Mesenchymal stem cell (in vitro differentiated cells and primary cell): ENCODE measurements at places on chromosomes 2 and 18.

- DNase-seq = no peak
- H3K27ac ChIP-seq = no peak overlapping the region
- no peaks in the 10 kb centered on the region for H3K4me1 ChIP-seq
Measured at GRCh38 chr2:205627085-205627484, 55.2 kb upstream of the NRP2 start.

GRCh38 chr2:158778243-158778642 is 16.9 kb upstream of the DAPL1 start:
- H3K4me1 ChIP-seq = no peaks in the 10 kb centered on the region
- H3K36me3 ChIP-seq = no peaks in the 10 kb centered on the region
- peak; percentile 10 for DNase-seq
- no peaks in the 10 kb centered on the region for H3K27me3 ChIP-seq
- no peak overlapping the region for H3K27ac ChIP-seq

DNA sequence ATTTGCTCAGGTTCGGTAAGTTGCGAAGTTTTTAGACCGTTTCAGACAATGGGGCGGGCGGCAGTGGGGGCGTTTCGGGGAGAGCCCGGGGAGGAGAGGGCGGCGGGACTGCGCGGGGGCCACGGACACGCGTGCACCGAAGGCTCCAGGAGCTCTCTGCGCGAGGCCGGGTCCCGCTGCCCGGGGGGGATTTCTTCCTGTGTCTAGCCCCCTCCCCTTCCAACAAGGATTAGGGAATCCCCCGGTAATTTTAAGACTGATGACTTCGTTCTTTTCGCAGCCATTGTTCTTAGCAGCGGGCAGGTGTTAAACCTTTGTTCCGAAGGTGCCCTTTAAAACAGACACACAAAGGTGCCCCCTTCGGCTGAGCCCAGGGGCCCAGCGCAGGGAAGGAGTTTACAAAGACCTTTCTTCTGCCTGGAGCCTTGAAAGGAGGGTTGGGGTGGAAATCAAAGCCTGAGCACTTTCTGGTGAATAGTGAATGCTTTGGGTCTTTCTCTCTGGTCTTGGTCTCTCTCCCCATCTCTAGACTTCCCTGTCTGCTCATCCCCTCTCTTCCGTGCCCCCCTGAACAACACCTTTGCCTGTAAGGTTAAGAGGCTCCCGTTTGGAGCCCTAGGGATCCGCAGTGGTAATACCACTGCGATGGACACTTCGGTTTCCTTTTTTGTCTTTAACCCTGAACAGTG is 2.1 kb downstream of the TRIB2 start:
- H3K27ac ChIP-seq = no peak overlapping the region
- no peaks in the 10 kb centered on the region for H3K36me3 ChIP-seq
- DNase-seq = peak; percentile 46
- no peaks in the 10 kb centered on the region for H3K27me3 ChIP-seq
- H3K4me1 ChIP-seq = peaks cover 11% of the 10 kb centered on the region

- H3K4me3 ChIP-seq = no peak overlapping the region
- H3K4me1 ChIP-seq = peaks cover 7% of the 10 kb centered on the region
- no peak overlapping the region for H3K27ac ChIP-seq
- no peaks in the 10 kb centered on the region for H3K27me3 ChIP-seq
- peaks cover 4% of the 10 kb centered on the region for H3K36me3 ChIP-seq
- no peak for DNase-seq
Measured at GRCh38 chr2:26058390-26058789, 24.5 kb downstream of the RAB10 start.

GRCh38 chr18:13482618-13482945 is 243.8 kb downstream of the FAM210A start:
- DNase-seq = no peak
- no peak overlapping the region for H3K4me3 ChIP-seq
- H3K27ac ChIP-seq = no peak overlapping the region
- no peaks in the 10 kb centered on the region for H3K4me1 ChIP-seq
- no peaks in the 10 kb centered on the region for H3K36me3 ChIP-seq

GRCh38 chr2:55225481-55226020 is 6.5 kb downstream of the CLHC1 start:
- H3K27me3 ChIP-seq = no peaks in the 10 kb centered on the region
- no peak overlapping the region for H3K27ac ChIP-seq
- DNase-seq = no peak
- H3K4me3 ChIP-seq = no peak overlapping the region
- H3K4me1 ChIP-seq = peaks cover 3% of the 10 kb centered on the region

- peaks cover 17% of the 10 kb centered on the region for H3K27me3 ChIP-seq
- H3K4me3 ChIP-seq = no peak overlapping the region
- H3K4me1 ChIP-seq = peaks cover 1% of the 10 kb centered on the region
- no peak overlapping the region for H3K27ac ChIP-seq
Measured at GRCh38 chr2:129763966-129764365, 215.5 kb upstream of the RAB6C start.

DNA sequence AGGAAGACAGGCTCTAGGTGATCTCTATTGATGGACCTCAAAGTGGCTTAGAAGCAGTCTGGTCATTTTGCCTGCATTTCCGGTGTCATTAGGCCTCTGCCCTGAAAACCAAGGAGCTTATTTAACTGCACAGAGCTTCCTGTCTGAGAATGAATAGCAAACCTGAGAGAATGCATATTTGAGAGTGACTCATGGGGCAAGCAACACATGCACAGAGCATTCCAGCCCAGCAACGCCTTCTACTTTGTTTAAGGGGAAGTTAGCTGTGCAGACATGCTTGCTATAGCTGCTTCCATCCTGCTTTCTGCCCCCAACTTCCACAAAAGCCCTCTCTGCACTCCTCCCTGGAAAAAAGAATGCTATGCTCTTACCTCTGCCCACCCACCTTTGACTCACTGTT is 232.8 kb downstream of the GRB14 start:
- H3K27me3 ChIP-seq = no peaks in the 10 kb centered on the region
- DNase-seq = peak; percentile 57
- H3K4me3 ChIP-seq = no peak overlapping the region

- H3K4me1 ChIP-seq = peaks cover 3% of the 10 kb centered on the region
- DNase-seq = peak; percentile 89
- H3K4me3 ChIP-seq = no peak overlapping the region
- no peak overlapping the region for H3K27ac ChIP-seq
- H3K36me3 ChIP-seq = no peaks in the 10 kb centered on the region
Measured at GRCh38 chr2:183063083-183063482, 15.5 kb upstream of the DUSP19 start.

- DNase-seq = peak; percentile 96
- no peak overlapping the region for H3K4me3 ChIP-seq
- H3K27ac ChIP-seq = no peak overlapping the region
- peaks cover 3% of the 10 kb centered on the region for H3K4me1 ChIP-seq
Measured at GRCh38 chr2:203683932-203684556, 22.4 kb upstream of the CD28 start.

DNA sequence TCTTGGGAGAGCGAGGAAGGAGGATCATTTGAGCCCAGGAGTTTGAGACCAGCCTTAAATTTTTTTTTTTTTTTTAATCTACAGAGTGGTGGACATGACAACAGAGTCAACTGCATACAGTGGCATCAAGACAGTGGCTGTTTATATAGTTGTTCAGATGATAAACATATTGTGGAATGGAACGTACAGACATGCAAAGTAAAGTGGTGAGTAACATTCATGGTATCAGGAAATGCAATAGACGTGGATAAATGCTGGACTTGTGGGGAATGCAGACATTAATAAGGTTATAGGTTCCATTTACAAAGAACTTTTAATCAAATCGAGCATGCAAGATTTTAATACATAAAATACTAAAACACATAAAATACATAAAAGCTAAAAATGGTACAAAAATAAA is 11.9 kb downstream of the WDR43 start:
- peak overlapping the region; percentile 75 for H3K27ac ChIP-seq
- peaks cover 14% of the 10 kb centered on the region for H3K36me3 ChIP-seq
- peak; percentile 81 for DNase-seq
- peaks cover 12% of the 10 kb centered on the region for H3K4me1 ChIP-seq
- no peaks in the 10 kb centered on the region for H3K27me3 ChIP-seq

- H3K36me3 ChIP-seq = peaks cover 84% of the 10 kb centered on the region
- no peaks in the 10 kb centered on the region for H3K27me3 ChIP-seq
- H3K27ac ChIP-seq = no peak overlapping the region
- no peak overlapping the region for H3K4me3 ChIP-seq
- peaks cover 9% of the 10 kb centered on the region for H3K4me1 ChIP-seq
Measured at GRCh38 chr2:215332872-215333595, 21.2 kb downstream of the ATIC start.

DNA sequence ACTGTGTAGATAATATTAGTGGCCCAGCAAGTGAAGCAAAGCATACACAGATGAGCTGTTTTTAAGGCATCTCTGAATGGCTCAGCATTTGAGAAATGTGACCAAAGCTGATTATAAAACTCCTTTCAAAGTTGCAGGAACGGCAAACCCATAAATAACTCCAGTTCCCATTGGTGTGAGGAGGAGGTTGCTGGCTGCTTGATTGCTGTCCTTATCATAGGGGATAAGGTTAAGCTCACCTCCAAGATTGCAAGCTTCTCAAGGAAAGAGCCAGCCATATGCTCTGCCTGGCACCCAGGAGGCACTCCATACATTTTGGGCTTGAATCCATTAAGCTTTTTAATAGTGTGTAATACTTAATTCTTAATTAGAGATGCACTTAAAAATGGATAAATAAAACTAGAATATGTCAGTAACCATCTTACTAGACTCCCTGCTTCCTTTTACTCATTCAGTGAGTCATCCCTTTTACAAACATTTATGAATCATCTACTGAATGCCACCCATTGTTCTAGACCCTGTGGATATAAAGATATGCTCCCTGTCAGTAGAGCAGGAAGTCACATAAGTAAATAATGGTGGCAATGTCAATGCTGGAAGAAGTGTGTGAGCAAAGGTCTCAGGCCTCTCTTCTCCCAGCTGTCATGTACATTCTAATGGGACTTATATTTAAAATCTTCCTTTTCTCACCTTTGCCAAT is 99.3 kb downstream of the SPATS2L start:
- peaks cover 19% of the 10 kb centered on the region for H3K4me1 ChIP-seq
- no peaks in the 10 kb centered on the region for H3K27me3 ChIP-seq
- H3K4me3 ChIP-seq = no peak overlapping the region
- no peaks in the 10 kb centered on the region for H3K36me3 ChIP-seq
- peak; percentile 93 for DNase-seq

DNA sequence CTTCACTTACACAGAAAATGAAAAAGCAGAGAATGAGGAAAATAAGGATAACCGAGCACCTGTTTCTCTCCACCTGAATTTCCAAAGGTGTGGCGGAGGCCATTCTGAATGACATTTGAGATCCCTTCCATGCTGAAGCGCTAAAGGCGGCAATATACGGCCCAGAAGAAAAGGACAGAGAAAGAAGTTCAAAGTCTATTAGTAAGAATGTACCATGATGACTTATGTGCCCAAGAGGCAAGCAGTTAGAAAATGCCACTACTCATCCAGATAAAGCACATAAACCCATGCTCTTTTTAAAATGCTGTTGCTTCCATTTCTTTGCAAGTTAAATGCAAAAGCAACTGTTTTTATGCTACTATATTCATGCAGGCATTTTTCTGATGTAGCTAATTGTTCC is 37.2 kb downstream of the FEZ2 start:
- H3K4me1 ChIP-seq = peaks cover 5% of the 10 kb centered on the region
- no peak overlapping the region for H3K4me3 ChIP-seq
- H3K27me3 ChIP-seq = no peaks in the 10 kb centered on the region
- DNase-seq = no peak

- peak; percentile 87 for DNase-seq
- H3K27ac ChIP-seq = peak overlapping the region; percentile 66
- H3K36me3 ChIP-seq = peaks cover 16% of the 10 kb centered on the region
Measured at GRCh38 chr2:15359716-15360531, 201.2 kb downstream of the NBAS start.

DNA sequence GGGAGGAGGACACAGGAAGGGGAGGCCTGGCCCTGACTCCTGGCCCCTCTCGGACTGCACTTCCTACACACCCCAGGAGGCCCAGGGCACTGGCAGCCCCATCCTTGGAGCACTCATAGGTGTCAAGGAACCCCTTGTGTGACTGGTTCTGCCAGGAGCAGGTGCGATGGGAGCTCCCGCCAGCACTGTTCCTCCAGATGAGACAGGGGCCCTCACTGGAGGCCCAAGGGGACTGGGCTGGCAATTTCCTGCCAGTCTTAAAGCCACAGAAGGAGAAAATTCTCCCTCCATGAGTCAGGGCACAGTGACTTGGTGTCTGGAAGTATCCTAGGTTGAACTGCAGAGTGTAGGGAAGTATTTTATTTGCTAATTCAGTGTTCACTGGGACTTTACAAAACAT is 42.8 kb upstream of the MAL start:
- H3K4me1 ChIP-seq = no peaks in the 10 kb centered on the region
- H3K27ac ChIP-seq = no peak overlapping the region
- peaks cover 39% of the 10 kb centered on the region for H3K27me3 ChIP-seq
- no peaks in the 10 kb centered on the region for H3K36me3 ChIP-seq
- DNase-seq = no peak
- no peak overlapping the region for H3K4me3 ChIP-seq

GRCh38 chr18:10264260-10264659 is 190.2 kb upstream of the APCDD1 start:
- H3K4me1 ChIP-seq = no peaks in the 10 kb centered on the region
- H3K4me3 ChIP-seq = no peak overlapping the region
- no peaks in the 10 kb centered on the region for H3K36me3 ChIP-seq
- no peak overlapping the region for H3K27ac ChIP-seq
- DNase-seq = no peak

DNA sequence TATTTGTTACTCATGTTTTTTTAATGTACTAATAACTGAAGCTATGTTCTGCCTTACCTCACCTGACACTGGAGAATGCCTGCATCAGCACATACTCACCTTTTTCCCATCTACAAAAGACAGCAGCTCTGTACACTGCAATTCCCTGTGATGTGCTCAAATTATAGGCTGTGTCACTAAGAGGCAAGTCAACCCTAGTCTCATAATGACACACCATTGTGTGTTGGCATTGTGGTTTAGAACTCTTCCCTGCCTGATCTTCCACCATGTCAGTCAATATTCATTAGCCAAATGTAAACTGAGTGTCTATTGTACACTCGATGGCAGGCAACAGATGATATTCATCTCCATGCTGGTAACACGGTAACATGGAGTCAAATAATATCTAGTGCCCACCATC is 332.1 kb upstream of the TCF4 start:
- peaks cover 2% of the 10 kb centered on the region for H3K4me1 ChIP-seq
- H3K27ac ChIP-seq = no peak overlapping the region
- H3K27me3 ChIP-seq = no peaks in the 10 kb centered on the region
- no peak overlapping the region for H3K4me3 ChIP-seq

DNA sequence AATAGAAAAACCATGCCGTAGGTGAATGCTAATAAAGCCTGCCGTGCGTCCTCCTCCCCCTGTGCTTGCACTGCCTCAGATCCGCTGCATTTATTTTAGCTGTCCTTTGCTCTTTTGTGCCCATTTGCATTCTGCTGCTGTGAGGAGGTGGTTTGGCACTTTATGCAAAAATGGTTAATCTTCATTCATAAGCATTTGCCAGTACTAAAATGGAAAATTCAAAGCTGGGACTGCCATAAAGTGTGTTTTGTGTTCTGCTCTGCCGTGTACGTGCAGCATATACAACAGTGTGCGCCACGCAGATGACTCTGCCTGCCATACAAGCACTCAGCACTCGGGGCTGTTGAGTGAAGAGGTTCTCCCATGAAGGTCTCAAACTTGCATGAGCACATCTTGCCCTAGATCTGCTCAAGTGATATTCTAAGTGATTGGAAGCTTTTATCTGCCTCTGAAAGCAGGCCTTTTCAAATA is 73.6 kb downstream of the SPATS2L start:
- DNase-seq = peak; percentile 65
- H3K4me1 ChIP-seq = peaks cover 22% of the 10 kb centered on the region
- H3K4me3 ChIP-seq = no peak overlapping the region
- H3K27ac ChIP-seq = peak overlapping the region; percentile 5
- peaks cover 3% of the 10 kb centered on the region for H3K36me3 ChIP-seq
